ENCODE measurements at places on chromosomes 11 and 22.
A peak's percentile ranks its signal among the peaks of the same experiment; 100 is the strongest.

DNA sequence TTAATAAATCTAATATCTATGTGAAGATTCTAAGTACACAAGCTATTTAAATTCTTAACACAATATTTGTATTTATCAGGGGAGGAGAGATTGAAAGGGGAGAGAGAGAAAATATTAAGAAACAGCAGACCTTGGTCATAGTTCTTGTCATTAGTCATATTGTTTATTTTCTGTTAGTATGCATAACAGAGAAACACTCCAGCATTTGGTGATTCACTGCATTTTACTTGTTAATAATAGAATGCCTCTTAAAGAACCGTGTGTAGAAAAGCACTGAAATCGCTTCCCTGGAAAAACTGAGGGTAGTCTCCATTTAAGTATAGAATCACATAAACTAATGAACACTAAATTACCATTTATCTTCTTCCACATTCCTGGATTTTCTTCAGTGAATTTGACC lies 122.7 kb upstream of the TRPC6 start:
- DNase-seq, result no peak

DNA sequence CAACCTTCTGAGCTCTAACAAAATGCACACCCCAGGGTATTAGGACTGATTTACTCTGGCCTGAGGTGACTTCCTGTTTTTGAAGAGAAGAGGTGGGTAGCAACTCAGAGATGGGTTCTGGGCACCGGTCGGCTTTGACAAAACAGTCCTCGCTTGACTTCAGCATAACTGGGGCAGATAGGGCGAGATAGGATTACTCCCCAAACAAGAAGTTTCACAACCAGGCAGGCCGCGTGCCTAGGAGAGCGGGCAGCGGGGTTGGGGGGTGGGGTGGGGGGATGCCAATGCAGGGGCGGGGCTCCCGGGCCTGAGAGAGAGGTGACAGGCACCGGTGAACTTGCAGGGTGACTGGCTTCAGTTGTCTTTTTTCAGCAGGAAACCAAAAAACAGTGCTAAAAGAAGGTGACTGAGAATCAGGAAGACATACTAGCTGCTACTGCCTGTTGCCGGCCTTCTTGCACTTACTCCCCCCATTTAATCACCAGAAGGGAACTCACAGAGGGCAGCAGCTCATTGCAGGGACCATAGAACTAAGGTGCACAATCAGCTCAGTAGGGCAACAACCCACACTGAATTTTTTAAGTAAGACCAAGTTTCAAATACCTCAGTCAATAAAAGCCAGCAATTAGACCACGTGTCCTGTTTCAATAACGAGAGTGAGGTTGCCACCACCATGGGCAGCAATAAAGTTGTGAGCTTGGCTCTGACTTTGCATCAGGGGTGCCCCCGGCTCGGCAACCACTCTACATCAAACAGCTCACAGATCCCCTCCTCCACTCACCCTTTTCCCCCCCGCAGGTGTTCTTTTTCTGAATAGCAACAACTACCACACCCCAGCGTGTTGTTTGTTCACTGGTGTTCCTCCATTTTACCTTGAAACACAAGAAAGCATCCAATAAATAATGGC lies 37.2 kb upstream of the ETS1 start:
- no peak for DNase-seq

GRCh38 chr11:72577271-72577721 lies 96.9 kb downstream of the PDE2A start:
- DNase-seq, result peak; percentile 83

- DNase-seq, result no peak
Measured at GRCh38 chr11:111923951-111924350, 5.2 kb downstream of the C11orf52 start.

DNA sequence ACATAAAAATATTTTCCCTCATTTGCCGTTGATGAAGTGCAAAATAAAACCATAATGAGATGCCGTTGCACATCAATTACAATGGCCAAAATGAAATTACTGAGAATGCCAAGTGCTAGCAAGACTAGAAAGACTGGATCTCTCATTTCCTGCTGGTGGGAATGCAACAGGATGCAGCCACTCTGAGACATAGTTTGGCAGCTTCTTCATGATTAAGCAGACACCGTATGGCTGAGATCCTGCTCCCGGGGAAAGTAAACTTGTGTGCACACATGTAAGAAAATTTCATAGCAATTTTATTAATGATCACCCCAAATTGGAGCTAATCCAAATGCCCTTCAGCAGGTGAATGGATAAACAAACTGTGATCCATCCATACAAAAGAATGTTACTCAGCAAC lies 1013.2 kb downstream of the TBC1D22A start:
- no peak for DNase-seq

DNA sequence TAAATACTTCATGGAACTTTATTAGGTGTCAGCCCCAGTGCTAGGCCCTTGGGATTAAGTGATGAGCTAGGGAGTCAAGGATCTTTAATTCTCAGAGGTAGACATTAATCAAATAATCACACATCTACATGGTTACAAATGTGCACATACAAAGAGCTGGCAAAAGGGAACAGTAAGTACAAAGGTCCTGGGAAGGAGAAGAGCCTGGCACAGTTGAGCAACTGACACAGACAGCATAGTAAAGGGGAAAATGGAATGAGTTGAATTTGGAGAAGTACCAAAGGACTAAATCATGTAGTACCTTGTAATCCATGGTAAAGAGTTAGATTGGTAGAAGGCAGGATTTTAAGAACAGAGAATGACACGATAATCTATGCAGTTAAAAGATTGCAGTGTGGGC lies 116.3 kb downstream of the APIP start:
- no peak for DNase-seq

GRCh38 chr22:19275919-19276600 lies 15.5 kb downstream of the CLTCL1 start:
- no peak for DNase-seq

DNA sequence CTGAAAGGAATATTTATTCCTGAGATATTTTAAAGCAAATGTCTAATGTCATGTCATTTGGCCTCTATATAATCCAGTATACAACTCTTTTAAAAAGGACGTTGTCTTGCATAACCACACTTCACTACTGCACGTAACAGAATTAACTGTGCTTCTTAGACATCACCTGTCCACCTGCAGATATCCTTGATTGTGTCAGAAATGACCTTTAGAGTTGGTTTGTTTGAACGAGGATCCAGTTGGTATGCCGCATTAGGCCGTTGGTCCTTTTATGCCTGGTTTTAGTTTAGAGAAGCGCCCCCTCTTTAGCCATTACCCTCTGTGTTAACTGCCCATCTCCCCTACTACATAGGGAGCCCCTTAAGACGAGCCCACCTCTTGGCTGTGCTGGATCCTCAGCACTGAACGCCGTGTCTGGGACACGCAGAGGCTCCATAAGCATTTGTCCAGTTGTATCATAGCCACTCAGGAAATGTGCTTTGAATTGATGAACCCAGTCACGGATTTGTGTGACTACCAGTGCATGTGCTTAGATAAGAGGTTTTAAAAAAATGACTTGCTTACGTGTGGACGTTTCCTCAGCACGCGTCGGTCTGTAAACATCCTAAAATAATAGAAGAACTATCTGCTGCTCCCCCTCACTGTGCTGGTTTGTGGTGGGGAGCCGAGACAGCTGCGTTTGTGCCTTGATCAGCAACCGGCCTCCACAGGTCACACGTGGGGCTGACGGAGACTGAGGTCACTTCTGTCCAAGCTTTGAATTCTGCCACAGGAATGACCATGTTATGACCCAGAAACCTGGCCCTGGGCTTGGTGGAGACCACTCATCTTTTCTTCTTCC lies 4.0 kb downstream of the MICAL2 start:
- DNase-seq, result no peak

DNA sequence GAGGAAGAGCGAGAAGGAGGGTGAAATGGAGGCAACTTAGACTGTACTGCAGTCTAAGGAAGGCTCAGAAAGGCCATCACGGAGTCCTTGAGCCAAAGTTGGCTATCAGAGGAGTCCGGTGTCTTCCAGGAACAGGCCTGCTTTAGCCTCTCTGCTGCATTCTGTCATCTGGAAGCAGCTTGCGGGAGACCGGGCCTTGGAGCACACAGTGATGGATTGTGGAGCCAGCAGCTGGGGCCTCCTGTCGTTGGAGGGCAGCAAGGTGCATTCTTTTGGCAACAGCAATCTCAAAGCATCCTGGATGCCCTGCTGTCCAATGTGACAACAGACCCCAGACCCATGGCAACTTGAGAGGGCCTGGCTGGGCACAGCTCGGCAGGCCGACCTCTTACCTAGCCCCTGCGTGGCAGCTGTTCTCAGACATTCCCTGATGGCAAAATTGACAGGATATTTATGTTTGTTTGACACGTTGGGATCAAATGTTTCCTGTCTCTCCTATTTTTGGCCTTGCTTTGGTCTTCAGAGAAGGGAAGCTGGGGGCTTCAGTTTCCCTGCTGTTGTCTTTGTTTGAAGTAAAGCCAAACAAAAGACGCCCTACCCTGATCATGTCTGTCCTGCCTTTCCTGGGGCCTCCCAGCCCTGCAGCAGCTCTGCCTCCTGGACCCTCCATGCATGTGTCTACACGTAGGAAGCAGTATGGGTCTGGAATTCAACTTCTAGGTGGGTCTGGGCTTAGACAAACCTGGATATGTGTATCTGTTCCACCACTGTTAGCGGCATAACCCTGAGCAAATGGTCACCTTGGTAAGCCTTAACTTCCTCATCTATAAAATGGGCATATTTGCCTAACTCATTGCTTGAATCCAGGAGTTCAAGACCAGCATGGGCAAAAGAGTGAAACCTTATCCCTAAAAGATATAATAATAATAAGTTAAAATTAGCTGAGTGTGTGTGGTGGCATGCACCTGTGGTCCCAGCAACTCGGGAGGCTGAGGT lies 43.9 kb upstream of the LMO2 start:
- no peak for DNase-seq

- DNase-seq, result no peak
Measured at GRCh38 chr22:48167238-48167637, 1404.8 kb downstream of the TBC1D22A start.

DNA sequence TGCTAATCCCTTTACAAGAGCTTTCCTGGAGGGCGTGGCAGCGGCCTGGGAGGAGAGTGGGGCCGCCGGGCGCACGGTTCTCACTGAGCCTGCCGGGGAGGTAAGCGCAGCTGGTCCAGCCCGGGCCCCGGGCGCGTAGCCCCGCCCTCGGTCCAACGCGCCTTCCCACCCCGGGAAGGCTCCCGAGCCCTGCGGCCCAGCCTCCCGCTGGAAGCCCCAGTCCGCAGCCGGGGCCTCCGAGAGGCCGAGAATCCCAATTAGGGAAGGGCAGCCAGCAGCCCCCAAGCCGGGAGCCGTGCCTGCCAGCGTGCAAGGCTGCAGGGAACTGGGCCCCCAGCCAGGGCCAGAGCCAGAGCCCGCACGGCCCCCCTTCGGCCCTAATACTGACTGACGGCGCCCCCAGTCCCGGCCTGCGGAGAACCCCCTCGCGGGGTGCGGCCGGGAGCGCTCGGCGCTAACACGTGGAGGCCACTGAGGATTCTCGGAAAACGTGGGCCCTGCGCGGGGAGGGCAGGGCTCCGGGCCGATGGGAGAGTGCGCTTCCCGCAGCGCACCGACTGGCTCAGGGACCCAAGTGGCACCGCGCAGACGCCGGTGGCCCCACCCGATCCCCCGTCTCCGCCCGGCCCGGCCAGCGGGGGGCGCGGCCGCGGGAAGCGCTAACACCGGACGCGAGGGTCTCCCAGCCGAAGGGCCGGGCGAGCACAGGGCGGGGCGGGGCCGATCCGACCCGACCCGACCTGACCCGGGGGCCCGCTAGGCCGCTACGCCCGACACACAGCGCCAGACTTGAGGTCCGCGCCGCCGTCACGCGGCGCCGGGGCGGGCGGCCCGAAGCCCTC lies 5.7 kb downstream of the ZFTA start:
- DNase-seq, result no peak

- DNase-seq, result no peak
Measured at GRCh38 chr11:109970516-109971183, 122.5 kb upstream of the ZC3H12C start.

DNA sequence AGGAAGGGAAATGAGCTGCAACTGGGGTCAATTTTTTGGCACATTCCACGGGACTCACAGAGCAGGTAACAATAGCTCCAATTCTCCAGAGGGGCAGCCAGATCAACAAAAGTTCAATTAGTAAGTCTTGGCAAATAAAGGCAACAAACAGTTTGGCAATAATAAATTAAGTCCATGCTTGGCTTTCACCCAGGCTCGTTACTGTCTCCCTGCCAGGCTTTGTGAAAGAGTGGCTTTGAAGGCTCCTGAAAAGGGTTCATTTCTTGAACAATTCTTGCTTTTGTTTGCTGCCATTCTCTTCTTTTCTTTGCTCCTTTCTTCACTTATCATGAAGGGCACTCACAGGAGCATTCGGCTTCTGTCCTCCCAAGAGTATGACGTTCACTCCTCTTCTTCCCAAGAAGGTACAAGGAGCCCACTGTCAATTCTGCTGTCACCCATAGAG lies 123.3 kb downstream of the APIP start:
- DNase-seq, result no peak

DNA sequence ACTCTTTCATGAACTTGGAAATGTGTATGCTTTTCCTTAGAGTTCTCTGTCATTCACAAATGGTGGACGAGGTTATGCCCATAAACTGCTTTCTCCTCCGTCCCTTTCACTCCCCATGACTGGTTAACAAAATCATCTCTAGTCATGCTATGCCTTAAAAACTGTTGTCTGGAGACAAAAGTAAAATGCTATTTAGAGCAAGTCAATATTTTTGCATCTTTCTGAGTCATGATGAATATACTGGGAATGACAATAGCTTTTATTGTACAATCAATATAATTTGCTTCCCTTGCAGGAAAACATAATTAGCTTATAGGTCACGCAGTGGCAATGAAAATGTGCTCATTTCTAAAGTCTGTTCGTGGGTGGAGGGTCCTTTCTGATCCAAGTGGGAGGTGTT lies 216.7 kb upstream of the SORL1-AS1 start:
- no peak for DNase-seq

GRCh38 chr11:33248416-33248971 lies 8.7 kb upstream of the HIPK3 start:
- no peak for DNase-seq

DNA sequence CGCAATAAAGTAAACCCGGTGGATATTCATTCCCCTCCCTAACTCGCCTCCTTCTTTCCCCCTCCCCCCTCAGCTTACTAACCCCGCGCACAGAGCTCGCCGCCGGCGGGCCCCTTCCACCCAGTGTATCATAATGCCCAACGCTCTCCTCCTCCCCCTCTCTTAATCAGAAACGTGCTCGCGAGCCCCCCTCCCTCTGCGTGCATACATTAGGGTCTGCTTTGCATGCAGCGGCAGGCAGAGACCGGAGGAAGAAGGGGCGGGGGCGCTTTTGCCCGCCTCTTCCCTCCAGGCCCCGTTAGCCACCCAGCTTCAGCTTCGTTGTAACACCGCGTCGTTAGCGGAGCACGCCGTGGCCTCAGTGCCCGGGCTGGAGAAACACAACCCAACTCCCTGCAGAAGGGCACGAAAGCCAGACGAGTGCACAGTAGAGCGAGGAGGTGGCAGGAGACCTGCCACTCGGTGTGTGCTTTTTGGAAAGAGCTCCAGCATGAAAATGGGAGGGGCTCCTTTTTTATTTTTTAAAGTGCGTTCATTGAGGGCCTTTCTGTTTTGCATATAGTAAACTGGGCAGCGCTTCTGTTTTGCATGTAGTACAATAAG lies 901 bp upstream of the KMT2A start:
- DNase-seq, result no peak

- no peak for DNase-seq
Measured at GRCh38 chr11:27514076-27514475, 7.5 kb upstream of the LIN7C start.

- DNase-seq, result no peak
Measured at GRCh38 chr11:115515647-115516395, 11.6 kb upstream of the CADM1 start.
